ENCODE measurements at places on chromosomes 4 and X. TPM values are rescaled to one million over a fixed set of nuclear protein-coding genes. Genes with fewer than 3 reads are reported as not detected.

FGFBP1 gene
- polyA plus RNA-seq: 0.53 TPM

TLR1 gene
- 24.7 TPM for polyA plus RNA-seq

SRPX2 gene
- polyA plus RNA-seq: not detected

UGT8 gene
- polyA plus RNA-seq: not detected

RWDD4 gene
- 25.7 TPM for polyA plus RNA-seq

CD40LG gene
- 0.63 TPM for polyA plus RNA-seq

DDX53 gene
- polyA plus RNA-seq: not detected

KCNIP4 gene
- not detected for polyA plus RNA-seq

RUFY3 gene
- 8.6 TPM for polyA plus RNA-seq

USP17L26 gene
- not detected for polyA plus RNA-seq

MAGEA12 gene
- not detected for polyA plus RNA-seq

MND1 gene
- 0.82 TPM for polyA plus RNA-seq

APEX2 gene
- 27.4 TPM for polyA plus RNA-seq

EVC gene
- not detected for polyA plus RNA-seq

COX7B gene
- 724 TPM for polyA plus RNA-seq

EFHC2 gene
- polyA plus RNA-seq: 19.5 TPM
